ENCODE measurements at places on chromosomes 5 and 9. TPM values are rescaled to one million over a fixed set of nuclear protein-coding genes. Genes with fewer than 3 reads are reported as not detected.

TDRD7 gene
- 30.7 TPM for total RNA-seq

PSAT1 gene
- 12.6 TPM for total RNA-seq

LCN9 gene
- not detected for total RNA-seq

LCN12 gene
- total RNA-seq = 10.2 TPM

DOLPP1 gene
- total RNA-seq = 53.1 TPM

SPINK6 gene
- not detected for total RNA-seq

SOWAHA gene
- total RNA-seq = 38.8 TPM

ARL15 gene
- total RNA-seq = 27.2 TPM

LRRTM2 gene
- total RNA-seq = 0.67 TPM

INSL4 gene
- total RNA-seq = not detected

TIMD4 gene
- total RNA-seq = 0.49 TPM

FOXD4L5 gene
- 0.24 TPM for total RNA-seq

ACER2 gene
- total RNA-seq = 9.0 TPM

IFNA13 gene
- total RNA-seq = not detected

Measured in left colon (tissue), 2 donors.